SK-N-DZ (cell line): ENCODE measurements at places on chromosomes 5 and 9.

DNA sequence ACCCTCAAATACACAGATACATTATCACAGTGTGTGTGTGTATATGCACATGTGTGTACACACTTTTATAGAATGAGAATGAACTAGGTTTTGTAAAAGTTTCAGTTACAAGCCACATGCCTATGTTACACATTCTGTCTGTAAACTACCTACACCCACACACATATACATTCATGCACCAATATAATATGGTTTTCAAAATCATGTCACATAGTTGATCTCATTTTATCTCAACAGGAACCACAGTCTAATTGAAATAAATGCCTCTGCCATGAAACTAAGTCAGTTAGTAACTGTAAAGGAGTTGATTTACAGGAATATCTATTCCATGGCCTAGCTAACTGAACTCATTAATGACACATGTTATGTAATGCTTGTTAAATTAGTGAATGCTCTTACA is 646.6 kb downstream of the PDE4D start:
- DNase-seq, result no peak

- no peak for DNase-seq
Measured at GRCh38 chr9:133701321-133701980, 36.7 kb downstream of the SARDH start.

GRCh38 chr5:14145435-14146334 is 2.5 kb downstream of the TRIO start:
- no peak for DNase-seq

DNA sequence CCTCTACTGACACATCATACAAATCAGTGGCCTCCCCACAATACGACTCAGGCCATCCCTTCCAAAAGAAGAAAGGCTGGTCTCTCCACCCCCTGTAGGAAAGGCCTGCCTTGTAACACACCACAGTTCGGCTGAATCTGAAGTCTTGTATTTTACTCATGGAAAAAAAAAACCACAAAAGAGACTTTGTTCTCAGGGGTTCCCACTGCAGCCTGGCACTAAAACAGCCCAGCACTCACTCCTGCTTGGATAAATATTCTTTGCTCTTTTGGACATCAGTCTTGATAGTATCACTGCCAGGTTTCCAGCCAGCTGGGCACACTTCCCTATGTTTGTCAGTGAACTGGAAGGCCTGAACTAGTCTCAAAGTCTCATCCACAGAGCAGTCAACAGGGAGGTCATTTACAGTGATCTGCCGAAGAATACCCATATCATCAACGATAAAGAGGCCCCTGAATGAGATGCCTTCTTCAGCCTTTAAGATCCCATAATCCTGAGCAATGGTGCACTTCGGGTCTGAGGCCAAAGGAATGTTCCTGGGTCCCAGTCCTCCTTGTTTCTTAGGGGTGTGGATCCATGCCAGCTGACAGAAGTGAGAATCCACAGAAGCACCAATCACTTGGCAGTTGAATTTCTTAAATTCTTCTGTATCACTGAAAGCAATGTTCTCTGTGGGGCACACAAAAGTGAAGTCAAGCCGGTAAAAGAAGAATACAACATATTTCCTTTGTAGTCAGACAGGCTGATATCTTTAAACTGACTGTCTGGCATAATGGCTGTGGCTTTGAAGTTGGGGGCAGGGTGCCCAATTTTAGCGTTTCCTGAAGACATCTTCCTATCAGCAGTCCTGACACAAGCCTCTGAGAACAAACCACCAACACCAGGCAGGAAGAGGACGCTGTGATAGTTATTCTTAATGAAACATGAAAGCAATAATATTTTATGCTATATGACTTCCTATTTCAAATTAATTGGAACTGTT is 198.1 kb downstream of the LURAP1L start:
- no peak for DNase-seq

- DNase-seq, result peak; percentile 28
Measured at GRCh38 chr5:35182910-35183535, 47.3 kb downstream of the PRLR start.

DNA sequence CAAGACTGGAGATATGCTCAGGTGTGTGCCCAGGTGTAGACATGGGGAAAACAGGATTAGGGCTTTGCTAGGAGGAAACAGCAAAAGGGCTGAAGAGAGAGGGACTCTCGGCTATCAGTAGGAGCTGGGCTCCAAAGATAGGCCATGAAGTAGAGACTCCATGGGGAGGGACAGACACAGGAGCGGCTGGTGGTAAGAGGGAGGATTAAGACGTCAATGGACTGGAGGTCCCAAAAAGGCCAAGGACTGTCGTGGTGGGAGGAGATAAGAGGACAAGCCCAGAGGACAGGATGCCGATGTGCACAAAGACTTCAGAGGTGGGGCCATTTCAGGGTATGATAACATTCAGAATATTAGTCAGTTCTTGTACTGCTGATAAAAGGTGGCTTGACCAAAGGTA is 93.1 kb downstream of the SAXO1 start:
- no peak for DNase-seq

DNA sequence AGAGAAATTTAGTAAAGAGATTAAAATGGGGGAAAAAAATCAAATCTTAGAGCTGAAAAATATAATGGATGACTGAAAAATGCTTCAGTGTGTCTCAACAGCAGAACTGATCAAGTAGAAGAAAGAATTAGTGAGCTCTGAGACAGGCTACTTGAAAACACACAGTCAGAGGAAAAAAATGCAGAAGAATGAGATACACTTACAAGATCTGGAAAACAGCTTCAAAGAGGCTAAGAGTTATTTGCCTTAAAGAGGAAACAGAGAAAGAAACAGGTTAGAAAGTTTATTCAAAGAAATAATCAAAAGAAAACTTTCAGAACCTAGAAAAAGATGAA is 70.5 kb upstream of the OR2K2 start:
- DNase-seq, result no peak

DNA sequence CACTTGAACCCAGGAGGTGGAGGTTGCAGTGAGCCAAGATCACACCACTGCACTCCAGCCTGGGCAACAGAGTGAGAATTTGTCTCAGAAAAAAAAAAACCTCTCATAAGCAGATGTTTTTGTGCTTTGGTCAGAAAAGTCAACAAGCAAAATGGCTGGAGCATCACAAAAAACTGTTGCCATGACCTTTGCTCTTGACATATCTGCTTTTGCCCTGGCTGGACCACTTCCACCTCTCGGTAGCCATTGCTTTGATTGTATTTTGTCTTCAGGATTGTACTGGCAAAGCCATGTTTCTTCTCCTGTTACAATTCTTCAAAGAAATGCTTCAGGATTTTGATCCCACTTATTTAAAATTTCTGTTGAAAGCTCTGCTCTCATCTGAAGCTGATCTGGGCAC is 67.0 kb downstream of the MTMR12 start:
- DNase-seq, result no peak

GRCh38 chr5:6029811-6030271 is 348.5 kb downstream of the MED10 start:
- no peak for DNase-seq

- no peak for DNase-seq
Measured at GRCh38 chr9:15211815-15212495, 95.1 kb downstream of the TTC39B start.

GRCh38 chr9:113677057-113677456 is 199.1 kb upstream of the ZNF618 start:
- no peak for DNase-seq

DNA sequence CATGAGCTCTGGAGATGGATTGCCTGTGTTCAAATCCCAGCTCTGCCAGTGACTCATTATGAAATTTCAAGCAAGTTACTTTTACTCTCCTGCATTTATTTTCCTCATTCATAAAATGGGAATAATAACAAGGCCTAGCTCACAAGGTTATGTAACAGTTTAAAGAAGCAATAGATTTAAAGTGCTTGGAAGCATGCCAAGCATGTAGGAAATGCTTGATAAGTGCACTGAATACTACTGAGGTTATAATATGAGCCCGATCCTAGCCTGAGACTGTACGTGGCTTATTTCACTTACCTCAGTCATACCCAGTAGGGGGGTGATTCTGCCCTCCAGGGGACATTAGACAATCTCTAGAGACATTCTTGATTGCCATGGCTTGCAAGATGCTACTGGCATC is 734.1 kb upstream of the WWC1 start:
- DNase-seq, result no peak

- no peak for DNase-seq
Measured at GRCh38 chr5:14687023-14687665, 22.6 kb downstream of the OTULIN start.

DNA sequence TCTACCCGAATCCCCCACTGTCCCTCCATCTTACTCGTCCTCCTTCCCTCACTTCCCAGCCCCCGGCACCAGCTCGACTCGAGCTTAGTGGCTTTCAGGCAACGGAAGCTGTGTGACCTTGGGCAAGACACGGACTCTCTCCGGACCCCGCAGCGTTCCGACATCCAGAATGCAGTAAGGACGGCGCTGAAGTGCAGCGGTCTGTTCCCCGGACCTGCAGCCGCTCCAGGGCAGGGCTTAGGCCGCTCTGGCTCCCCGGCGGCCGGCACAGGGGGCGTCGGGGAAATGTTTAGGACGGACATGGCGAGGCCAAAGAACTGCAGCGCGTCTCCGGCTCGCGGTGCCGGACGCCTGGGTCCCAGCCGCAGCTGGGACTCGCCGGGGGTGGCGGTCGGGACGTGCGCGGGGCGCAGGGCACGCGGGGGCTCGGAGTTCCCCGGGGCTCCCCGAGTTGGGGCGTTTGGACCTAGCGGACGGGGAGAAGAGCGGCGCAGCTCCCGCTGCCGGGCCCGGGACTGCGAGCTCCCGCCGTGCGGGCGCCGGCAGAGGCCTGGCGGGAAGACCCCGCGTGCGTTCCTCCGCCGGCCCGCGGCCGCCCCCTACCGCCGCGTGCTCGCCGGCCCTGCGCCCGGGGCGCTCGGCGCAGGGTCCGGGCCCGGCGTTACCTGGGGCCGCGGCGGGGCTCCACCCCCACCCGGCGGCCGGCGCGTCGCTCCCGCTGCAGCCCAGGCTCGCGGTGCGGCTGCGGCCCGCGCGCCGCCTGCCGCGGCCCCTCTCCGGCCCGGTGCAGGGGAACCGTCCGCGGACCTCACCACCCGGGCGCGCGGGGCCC is 5.6 kb upstream of the RNF44 start:
- peak; percentile 56 for DNase-seq

GRCh38 chr5:143682246-143682905 is 129.6 kb upstream of the HMHB1 start:
- DNase-seq, result no peak

DNA sequence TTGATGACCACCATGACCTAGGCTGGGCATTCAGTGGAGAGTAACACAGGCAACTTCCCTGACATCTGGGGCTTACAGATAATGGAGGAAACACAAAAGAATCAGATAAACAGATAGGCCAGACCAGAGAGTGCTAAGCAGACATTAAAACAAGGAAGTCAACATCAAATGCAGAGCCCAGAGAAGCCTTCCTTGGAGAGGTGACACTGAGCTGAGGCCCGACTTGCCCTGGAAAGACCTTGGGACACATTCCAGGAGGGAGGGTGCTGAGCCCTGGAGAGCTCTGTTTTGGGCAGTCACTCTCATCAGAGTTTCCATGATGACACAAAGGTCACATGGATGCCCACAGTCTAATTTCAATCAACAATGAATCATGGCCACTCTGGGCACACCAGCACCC is 31.9 kb upstream of the C5orf58 start:
- no peak for DNase-seq

GRCh38 chr5:66987949-66988838 is 208.4 kb downstream of the CD180 start:
- DNase-seq, result peak; percentile 31

GRCh38 chr9:32486839-32487562 is 39.0 kb downstream of the RIGI start:
- no peak for DNase-seq

GRCh38 chr5:39486361-39486760 is 61.6 kb upstream of the DAB2 start:
- DNase-seq, result no peak

GRCh38 chr5:54573812-54574489 is 56.4 kb downstream of the SNX18 start:
- DNase-seq, result no peak

DNA sequence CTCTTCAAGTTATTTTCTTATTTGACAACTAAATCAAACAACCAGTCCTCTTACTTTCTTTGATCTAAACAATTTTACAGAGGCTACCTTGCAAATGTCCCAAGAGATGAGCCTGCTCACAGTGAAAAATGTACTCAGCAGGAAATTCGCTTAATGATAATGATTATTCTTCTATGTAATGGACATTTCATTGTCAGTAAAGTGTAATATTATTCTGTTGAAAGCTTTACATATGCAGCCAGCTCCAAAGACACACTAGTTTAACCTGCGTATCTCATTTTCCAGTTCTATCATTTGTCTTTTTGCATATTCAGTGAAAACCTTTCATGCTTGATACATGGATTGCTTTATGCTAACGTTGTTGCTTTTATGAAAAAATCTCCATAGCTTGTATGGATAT is 758.7 kb upstream of the ZNF608 start:
- no peak for DNase-seq

- DNase-seq, result no peak
Measured at GRCh38 chr9:98943682-98944056, at the start of gene COL15A1. COL15A1 (plus strand) TSS chr9:98943907; CDS start chr9:98944062, 155 bp downstream.

- no peak for DNase-seq
Measured at GRCh38 chr9:130159915-130160670, 12.1 kb upstream of the NCS1 start.

DNA sequence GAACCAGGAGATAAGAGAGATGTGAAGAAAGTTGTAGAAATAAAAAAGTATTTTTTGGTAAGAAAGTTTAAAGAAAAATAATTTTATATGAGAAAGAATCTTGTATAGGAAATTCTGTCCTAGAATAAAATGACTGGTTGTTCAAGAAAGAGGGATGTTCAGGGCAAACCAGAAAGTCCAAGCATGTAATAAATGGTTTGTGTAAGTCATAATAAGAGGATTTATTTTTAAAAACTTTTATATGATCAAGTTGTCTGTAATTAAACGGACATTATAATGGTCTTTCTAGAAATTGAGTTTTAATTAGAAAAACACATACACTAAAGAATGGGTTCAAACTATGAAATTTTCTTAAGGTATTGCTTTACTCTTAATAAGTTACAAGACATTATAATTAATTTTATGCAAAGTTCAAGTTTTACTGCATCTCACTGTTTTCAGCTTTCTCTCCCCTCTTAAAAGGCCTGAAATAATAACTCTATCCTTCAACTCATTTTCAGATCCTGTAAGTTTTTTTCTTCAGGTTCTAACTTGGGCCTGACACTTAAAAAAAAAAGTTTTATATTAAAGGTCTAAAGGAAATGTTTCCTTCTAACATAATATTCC is 56.1 kb upstream of the ZNF300 start:
- no peak for DNase-seq

DNA sequence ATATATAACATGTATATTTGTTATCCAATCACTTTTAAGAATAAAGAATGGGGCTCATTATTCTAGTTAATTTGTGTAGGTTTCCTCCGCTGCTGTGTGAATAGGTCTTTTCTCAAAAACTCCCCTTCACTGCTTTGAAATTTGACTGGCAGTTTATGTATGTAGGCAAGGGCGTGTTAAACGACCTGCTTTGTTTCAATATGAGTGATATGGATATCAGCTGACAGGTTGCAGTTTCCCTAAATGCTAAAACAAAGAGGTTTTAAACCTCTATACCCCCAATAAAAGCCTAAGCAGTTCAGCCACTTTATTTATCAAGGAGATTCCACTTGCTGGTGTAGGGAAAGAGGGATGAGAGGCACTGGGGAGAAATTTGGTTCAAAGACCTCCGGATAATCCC is 159.6 kb downstream of the TMEM167A start:
- DNase-seq, result no peak
